ENCODE measurements at places on chromosomes 1 and 21.

- DNase-seq = no peak
Observed at GRCh38 chr1:23483321-23484252, at the start of gene ASAP3. TSS of gene ASAP3 (minus strand) at chr1:23484179. CDS start at chr1:23484133, 46 bp downstream.

DNA sequence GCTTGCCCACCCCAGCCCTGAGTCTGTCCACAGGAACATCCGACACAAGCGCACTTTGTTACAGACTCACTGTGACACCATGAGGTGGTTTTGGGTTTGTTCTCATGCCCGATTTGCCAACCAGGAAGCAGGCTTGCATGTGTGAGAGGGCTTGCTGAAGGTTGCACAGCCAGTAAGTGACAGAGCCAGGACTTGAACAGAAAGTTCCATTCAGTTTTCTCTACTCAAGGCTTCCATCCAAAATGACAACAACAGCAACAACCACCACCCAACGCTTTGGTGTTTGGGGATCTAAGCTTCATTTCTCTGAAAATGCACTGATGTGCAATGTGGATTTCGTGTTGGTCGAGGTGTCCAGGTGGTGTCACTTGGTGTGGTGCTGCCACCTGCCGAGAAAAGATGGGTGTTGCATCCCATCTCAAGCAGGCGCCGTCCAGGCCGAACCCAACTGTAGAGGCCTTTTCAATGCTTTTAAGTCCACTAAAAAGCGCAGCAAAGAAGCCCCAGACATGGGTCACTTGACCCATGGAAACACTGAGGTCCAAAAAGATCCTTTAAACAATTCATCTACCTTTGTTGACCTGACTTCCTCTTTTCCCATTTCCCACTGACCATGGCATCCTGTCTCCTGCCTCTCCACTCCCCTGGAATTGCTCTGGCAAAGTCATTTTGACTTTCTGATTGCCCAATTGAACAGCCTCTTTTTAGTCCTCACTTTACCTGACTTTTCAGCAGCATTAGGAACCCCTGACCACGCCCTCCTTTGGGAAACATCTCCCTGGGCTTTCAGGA, 12.2 kb downstream of the CITED4 start:
- DNase-seq = peak; percentile 71

- DNase-seq = peak; percentile 52
Observed at GRCh38 chr1:51549016-51549619, 30.1 kb upstream of the EPS15 start.

DNA sequence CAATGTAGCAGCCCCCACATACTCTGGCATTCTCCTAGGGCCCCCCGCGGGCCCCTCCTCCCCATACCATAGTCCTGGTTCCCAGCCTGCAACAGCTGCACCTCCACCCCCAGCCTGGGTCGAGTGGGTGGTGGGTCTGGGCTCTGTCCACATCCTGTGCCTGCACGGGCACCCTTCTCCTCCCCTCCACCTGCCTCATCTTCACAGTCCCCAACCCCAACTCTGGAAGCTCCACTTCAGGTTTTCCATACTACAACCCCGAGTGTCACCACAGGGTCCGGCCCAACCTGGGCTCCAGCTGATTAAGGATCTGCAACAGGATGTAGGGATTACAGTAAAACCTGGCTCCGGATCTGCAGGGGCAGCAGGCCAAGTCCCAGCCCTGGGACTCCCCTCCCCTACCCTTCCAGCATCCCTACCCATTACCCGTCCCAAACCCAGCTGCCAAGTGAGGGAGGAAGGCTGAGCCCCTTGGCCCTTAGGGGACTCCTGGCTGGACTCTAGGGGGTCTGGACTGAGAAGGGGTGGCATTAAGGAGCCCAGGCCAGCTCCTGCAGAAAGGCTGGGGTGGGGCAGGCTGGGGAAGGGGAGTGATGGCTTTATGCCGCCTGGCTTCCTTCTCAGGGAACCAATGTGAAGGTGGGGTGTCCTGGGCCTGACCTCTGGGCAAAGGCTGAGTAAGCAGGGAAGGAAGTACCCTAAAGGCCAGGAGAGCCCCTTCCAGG, 116.8 kb downstream of the CASZ1 start:
- DNase-seq = no peak

DNA sequence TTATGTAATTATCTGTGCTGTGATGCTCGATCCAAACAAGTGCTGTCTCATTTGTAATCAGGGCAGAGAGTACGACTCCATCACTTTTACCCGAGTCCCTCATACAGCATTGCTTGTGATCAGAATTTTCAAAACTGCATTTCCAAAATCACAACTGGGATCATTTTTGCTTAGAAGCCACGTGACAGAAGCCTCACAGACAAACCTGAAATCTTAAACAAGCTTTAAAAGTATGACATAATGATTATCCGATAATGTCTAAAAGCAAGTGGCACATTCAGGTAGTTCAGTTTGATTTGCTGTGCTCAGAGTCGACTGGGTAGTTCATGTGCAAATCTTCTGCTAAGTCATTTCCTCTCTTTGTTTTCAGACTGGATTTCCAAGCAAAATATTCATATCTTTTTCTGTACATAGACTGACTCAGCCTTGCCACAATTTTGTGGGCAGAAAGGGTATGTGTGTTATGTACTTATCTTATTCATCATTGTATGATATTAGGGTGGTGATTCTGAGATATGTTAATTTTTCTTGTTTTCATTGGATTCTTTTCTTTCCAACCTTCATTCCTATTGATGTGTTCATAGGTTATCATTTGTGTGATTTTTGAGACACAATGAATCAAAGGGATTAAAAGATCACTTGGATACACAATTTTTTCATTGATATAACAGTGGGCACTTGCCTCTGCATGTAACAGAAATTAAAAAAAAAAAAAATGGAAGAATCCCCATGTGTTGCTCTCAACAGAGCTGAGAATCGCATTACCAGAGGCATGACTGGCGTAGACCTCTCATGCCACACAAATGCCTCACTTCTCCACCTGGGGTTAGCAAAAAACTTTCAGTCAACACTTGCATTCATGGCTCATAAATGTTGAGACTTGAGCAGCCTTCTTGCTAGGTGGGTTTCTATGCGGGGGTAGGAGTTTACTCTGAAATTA, 355.7 kb downstream of the LTN1 start:
- DNase-seq = no peak

Measured in AML-193 (cell line).